ENCODE measurements at places on chromosomes 12 and 14.

DNA sequence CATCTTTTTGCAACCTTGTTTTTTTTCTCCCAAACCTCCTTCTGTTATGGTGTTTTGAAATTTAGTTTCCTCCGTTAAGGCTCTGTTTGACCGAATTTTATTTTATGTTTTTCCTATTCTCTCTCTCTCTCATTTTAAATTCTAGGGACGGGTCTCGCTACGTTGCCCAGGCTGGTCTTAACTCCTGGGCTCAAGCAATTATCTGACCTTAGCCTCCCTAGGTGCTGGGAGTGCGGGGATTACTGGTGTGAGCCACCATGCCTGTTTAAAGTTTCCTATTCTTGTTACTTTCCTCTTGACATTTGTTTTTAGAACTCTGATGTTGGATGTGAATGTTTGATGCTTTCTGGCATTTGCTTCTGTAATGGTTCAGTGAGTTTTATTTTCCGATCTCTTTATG lies 1.0 kb downstream of the ZC3H14 start:
- no peak for DNase-seq

DNA sequence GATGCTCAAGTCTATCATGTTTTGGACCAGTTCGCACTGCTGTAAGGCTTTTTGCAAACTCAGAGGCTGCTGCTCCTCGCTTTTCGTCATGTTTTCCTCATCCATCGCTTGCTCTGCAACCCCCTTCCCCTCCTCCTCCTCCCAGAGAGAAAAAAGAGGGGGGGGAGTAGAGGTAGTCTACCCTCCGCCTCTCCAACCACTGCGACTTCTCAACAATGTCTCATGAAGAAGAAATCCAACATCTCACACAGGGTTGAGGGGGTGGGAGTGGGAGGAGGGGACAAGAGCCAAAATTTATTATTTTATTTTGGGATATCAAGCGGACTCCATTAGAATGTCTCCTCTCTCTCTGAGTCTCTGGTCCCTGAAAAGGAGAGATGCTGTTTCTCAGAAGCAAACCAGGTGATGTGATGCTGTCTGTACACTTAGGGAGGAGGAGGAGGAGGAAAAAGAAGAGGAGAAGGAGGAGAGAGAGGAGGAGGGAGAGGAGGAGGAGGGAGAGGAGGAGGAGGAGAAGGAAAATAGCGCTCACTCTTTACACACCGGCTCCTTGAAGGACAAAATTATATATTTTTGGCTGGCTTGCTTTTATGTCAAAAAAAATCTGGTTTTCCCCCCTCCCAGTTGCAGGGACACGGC lies 520 bp downstream of the KSR2 start:
- no peak for DNase-seq

DNA sequence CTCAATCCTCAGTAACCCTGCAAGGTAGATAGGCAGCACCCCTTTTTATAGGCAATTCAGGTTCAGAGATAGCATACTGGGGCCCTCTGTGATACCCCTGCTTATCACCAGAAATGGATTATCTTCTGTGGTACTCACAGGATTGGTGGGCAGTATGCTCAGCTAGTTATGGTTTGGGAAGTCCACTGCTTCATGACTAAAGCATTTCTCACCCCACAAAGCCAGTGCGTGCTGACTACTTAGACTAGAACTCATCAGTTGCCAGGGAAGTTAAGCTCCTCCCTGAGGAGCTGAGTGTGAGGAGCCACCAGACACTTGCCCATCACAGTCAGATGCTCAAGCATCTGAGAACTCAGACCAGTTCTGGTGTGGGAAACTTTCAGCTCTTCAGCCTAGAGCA lies 76.3 kb downstream of the SCAF11 start:
- no peak for DNase-seq

DNA sequence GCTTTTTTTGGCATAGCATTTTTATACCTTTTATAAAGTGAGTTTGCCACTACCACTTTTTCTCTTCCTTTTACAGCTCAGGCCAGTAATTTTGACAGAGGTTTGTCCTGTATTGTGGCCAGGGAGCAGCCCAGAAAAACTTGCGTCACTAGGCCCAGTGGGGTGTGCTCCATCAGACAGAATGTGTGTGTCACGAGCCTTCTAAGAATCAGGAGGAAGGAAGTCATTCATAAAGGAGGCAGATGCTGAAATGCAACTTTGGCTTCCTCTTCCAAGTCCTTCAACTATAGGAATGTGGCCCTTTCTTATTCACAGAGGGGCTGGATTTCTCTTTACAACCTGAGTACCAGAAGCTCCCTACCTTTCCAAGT lies 10.1 kb upstream of the RAB35 start:
- DNase-seq = no peak

GRCh38 chr12:49292729-49293055 lies 2.3 kb upstream of the PRPH start:
- DNase-seq = no peak

- no peak for DNase-seq
These were observed 36.9 kb upstream of the SINHCAF start for GRCh38 chr12:31362759-31363415.

DNA sequence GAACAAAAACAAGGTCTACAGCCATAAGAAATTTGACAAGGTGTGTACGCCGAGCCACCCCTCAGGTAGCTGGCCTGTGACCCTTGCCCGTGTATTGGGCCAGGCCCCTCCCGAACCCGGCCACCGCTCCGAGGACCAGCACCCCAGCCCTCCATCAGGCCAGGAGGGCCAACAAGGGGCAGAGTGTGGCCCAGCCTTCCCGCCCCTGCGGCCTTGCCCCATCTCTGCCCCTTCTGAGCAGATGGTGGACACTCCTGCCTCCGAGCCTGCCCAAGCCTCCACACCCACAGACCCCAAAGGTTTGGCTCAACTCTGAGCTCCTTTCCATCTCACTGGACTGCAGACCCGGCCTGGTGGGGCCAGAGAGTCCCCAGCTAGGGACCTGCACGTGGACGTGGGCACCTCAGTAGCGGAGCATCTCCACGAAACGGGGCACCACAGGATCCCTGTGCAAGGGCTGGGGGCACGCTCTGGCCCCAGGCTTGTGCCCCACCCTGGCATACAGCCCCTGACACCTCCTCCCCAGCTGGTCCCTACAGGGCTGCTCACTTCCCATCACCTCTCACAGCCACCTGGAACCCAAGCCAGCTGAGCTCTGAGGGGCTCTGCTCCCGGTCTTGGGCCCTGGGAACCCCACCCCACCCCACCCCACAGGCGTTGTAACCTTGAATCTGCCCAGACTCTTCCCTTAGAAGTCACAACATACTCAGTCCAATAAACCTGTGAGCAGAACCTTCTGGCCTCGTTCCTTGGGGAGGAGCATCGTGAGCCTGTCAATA lies 3.3 kb downstream of the P2RX2 start:
- no peak for DNase-seq

- no peak for DNase-seq
These were observed 58.5 kb upstream of the OSBPL8 start for GRCh38 chr12:76618031-76618430.

DNA sequence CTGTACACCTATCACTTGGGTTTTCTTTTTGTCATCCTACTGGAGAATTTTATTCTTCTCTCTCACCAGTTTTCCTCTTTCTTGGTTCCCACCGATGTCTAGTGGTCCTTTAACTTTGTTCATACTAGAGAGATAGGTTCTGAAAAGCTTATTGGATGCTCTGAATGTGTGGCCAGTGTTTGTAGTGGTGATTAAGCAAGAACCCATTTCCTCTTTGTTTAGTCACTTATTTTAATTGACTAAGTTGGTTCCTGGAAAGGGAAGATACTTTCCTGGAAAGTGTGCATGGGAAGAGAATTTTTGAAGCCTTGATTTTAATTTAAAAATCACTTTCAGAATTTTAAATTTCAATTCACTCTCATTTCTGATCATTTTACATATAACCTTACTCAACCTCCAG lies 127.2 kb downstream of the OTOGL start:
- no peak for DNase-seq

DNA sequence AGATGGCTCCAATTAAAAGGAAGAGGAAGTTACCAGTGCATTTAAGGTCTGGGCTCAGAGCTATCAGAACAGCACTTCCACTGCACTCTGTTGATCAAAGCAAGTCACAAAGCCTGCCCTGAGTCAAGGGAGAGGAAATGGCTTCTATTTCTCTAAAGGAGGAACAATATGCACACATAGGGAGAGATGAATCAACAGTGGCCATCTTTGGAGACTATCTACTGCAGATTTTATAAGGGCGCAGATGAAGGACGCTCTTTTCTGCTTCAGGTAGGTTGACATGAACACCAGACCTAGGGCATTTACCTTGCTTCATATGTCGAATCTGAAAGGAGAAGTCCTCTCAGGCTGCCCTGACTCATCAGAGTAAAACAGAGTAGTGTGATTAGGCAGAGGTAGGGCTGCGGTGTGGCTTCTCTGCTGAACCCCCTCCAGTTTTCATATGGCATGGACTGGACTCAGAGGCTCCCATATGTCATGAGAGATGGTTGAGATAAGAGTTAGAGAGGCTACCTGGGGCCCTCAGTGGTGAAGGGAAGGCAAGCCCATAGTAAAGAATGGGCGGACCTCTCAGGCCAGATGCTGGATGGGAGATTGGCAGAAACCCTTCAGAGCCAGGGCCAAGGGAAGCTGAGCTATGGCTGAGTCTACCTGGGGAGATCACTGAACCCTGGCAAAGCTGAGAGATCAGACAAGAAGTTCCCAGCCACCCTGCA lies 84.4 kb downstream of the ARF6 start:
- peak; percentile 63 for DNase-seq
